ENCODE measurements at places on chromosomes 6 and 20.

DNA sequence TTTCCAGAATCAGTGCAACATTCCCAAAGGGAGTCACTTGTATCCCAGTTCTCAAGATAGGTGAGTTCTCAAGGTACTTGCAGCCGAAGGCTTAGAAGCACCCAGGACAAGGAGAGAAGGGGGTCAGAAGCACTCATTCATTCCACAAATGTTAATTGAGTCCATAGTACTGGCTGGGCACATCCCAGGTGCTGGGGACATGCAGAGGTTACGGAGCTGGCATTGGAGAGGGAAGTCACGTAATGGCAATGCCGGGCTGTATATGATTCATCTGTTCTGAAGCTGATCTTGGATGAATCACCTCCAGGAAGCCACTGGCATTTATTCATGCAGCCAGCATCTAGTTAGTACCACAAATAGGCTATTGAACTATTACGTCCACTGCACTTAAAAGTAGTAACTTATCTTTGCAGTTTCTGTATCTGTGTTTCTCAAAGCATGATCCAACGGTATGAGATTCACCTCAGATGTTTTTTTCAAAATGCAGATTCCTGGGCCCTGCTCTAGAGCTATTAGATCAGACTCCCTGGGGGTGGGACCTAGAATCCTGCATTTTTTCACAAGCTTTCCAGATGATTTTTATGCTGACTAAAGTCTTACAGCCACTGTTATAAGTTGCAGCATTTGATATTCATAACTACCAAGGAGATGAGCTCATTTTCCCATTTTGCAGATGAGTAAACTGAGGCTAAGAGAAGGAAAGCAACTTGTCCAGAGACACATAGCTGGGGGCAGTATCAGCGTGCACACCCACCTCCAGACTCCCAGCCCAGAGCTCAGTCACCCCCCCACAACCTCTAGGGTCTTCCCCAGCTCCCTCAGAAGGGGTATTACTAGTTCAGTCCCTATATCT lies 44.1 kb upstream of the ID1 start:
- peak; percentile 57 for DNase-seq

- DNase-seq: no peak
Observed at GRCh38 chr6:11043961-11044711, at the start of gene ELOVL2. Gene ELOVL2 (minus strand): TSS chr6:11044305. CDS start chr6:11044230, 75 bp downstream.

DNA sequence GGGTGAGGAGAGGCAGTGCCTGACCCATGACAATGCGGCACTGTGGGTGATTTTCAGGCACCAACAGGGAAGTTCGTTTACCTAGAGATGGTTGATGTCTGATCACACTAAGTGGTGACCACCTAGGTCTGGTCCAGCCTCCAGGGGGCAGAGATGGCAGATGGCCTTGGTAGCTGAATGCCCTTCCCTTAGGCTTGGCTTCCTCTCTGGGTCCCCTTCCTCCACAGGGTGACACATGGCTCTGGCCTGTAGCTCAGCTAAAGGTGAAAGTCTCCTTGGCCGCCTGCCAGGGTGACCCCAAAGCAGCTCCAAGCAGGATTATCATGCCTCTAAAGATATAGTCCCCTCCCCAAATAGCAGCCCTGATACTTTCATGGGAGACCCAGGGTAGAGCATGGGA lies 6.4 kb downstream of the GDAP1L1 start:
- DNase-seq: no peak

GRCh38 chr20:57458400-57459160 lies 66.4 kb downstream of the CTCFL start:
- DNase-seq: peak; percentile 39

GRCh38 chr6:30990422-30991086 lies 7.0 kb downstream of the MUC21 start:
- DNase-seq: no peak

GRCh38 chr20:3681931-3682781 lies at the start of gene ADAM33:
Gene ADAM33 (minus strand): TSS chr20:3682010. CDS start chr20:3682004, 6 bp downstream.
- DNase-seq: no peak

- DNase-seq: no peak
Observed at GRCh38 chr6:4575714-4576113, 200.5 kb upstream of the CDYL start.

DNA sequence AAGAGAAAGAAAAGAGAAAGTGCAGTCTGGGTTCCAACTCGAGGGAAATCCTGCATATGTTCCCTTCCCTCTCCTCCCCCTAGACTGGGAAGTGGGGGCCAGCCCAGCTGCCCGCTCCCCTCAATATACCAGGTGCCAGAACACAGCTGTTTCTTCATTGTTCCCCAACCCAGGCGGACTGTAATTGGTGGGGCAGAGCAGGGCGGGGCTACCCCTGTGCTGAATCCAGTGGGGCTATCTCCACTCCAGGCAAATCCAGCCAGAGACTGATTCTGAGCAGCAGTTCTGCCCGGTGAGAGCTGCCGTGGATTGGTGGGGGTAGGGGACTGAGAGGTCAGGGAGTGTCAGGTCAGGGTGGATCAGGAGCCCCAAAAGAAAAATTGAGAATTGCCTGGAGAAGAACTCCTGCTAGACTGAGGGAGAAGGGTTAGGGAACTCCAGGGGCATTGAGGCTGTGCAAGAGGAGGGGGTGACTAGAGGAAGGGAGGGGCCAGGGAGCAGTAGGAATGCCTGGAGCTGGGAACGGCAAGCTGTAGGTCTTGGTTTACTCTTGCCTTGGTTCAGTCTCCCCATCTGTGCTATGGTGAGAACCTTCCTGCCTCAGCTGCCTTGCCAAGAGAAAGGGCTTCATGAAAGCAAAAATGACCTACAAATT lies at the start of gene MYMX:
Gene MYMX, plus strand, starts transcription at position 250 of the 655 bp plus-strand sequence. CDS start 546 bp downstream, outside the sequence.
- no peak for DNase-seq

DNA sequence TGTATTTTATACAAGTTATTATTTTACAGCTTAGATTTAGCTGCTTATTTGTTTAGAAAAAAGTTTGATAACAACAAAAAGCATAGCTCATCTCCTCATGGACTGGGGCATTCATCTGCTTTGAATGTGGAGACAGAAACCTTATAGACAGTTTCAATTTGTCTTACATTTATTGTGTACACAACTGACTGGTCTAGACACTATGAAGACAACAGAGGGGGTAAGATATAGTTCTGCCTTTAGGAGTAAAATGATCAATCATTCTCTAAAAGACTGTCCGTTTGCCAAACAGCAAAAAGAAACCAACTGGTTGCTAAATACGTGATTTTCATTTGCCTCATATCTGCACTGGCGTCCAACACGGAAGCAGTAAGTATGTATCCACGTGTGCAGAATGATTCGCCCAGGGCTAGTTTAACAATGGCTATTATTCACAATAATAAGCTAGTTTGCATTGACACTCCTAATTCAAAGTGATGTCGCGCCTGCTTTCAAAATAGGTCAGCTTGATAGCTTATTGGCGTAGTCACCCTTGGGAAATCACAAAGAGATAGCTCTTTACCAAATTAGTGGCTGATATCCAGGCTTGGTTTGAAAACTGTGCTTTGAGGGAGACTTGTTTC lies 153.6 kb downstream of the BMP2 start:
- DNase-seq: no peak

- no peak for DNase-seq
Observed at GRCh38 chr6:21999012-21999528, 297.8 kb downstream of the PRL start.

GRCh38 chr6:24524805-24525204 lies 30.0 kb downstream of the ALDH5A1 start:
- peak; percentile 18 for DNase-seq

- DNase-seq: no peak
Observed at GRCh38 chr6:138222901-138223546, 4.7 kb upstream of the PBOV1 start.

- DNase-seq: no peak
Observed at GRCh38 chr6:41371992-41372831, 36.8 kb downstream of the NCR2 start.

DNA sequence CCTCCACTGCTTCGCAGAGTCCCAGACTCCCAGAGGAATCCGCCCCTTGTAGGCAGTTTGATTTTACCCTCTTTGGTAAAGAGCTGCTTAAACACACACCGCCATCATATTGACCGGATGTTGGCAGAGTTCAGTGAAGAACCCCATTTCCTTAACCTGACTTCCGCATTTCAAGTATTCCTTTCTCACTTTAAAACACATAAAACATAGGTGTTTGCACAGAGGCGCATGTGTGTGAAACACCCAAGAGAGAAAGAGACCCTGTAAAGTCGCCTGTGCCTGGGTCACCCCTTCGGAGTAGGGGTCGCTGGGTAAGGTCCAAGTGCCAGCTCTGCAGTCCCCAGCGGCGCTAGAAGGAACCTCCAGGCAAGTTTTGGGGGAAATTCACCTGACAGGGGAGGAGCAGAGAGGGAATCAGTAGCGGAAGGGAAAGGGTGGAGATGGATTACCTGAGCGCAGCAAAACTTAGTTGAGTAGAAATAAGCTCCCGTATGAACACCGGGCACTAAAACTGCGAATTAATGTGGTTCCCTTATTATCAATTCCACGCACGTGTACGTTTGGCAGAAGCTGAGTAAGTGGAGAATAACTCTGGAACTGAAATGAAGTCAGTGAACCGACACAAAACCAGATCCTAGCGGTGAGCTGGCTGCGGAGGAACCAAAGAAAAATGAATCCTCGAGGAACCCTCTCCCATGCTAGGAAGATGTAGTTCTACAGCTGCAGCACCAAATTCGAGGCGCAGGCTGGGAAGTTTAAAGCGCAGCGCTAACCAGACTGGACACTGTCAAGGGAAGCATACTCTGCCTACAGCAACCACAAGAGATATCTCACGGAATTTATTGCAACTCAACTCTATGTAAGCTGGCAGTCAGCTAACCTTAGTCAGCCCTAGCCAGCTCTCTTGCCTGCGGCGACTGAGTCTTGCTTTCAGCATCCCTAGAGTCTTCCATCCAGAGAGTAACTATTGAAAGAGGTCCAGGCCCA lies 3.5 kb upstream of the HTR1B start:
- no peak for DNase-seq

DNA sequence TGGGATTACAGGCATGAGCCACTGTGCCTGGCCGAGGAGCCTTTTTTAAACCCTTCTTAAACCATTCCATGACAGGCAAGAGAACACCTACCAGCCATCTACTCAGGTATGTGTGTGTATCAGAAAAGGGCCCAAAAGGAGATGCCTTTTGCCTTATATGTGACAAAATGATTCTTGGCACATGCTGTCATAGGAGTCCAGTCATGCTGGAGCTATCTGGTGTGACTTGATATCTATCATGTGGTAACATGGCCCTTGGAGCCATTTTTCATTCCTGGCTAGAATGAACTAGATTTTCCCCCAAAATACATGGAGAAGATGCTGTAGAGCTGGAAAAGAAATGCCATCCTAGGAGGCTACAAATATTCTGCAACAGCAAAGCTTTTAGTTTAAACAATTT lies 129.1 kb downstream of the DST start:
- no peak for DNase-seq

- DNase-seq: no peak
Observed at GRCh38 chr6:112990971-112991370, 643.8 kb downstream of the RFPL4B start.

DNA sequence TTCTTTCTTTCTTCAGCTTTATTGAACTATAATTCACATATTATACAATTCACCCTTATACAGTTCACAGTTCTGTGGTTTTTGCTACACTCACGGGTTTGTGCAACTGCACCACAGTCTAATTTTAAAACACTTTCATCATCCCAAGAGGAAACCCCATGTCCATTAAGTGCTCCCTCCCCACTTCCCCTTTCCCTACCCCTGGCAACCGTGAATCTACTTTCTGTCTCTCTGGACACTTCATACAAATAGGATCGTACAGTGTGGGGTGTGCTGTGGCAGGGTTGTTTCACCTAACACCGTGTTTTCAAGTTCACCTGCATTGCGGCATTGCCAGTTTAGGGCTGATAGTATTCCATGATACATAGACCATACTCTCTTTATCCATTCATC lies 118.8 kb downstream of the PHACTR3 start:
- peak; percentile 90 for DNase-seq

GRCh38 chr6:116764961-116765841 lies at the start of gene FAM162B:
Gene FAM162B (minus strand): TSS chr6:116765719. CDS start chr6:116765576, 143 bp downstream.
- DNase-seq: no peak

- DNase-seq: peak; percentile 29
Observed at GRCh38 chr6:7732228-7732627, 6.3 kb downstream of the BMP6 start.

DNA sequence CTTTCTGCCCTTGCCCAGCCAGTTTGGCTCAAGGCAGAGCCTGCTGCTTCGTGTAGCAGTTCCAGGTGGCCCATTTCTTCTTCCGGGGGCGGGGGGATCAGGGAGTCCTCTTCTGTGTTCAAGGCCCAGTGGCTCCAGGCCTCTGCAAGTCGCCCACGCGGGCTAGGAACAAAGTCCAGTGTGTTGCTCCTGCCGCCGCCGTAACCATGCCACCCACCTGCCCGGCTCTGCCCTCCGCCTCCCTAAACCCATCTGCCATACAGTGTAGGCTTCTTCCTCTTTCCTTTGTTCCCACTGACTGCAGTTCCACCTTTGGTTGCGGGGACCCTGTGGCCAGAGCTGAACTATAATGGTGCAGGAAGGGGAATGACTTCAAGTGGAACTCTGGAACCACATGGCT lies 43.9 kb upstream of the SRF start:
- no peak for DNase-seq

DNA sequence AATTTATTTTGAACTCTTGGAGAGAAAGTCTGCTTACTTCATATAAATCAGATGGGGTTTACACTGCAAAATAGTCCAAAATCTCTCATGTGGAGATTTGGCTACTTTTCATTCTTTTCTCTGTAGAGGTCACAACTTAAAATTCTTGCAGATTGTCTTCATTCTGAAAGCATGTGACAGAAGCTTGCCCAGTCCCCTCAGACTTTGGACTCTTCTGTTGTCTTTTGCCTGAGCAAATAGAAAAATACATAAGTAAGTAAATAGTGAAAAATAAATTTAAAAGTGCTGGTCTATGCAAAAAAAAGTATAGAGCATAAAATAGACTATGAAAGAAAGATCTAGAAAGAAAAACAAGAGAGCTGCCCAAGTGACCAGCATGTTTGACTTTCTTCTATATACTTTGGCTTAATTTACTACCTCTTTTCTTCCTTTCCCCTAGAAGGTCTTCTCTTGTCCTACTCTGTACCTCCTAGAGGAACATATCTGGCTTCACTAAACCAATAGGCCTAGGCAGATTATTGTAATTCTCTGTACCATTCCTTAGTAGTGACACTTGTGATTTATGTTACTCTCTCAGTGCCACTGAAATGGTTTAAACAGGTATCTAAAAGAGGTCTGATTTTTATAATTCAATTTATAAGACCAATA lies 260.9 kb downstream of the TENT5A start:
- DNase-seq: no peak

GRCh38 chr6:52555518-52556233 lies 21.2 kb downstream of the TRAM2 start:
- no peak for DNase-seq

DNA sequence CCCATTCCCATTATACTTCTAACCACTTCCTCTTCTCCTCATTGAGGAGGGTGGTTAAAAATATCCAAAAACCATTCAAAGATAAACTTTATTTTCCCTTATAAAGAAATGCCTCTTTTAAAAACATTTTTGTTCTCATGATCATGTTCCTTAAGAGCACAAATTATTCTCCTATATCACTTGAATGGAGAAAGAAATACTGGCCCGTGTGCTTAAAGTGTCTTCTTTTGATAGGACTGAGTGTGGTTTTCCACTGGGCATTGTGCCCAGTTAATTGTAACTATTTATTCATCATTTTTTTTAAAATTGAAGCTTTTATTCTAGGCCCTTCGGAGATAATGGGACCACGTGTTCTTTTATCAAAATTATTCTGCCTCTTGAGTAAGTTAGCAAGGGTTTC lies 871.5 kb downstream of the QKI start:
- no peak for DNase-seq

GRCh38 chr6:32953775-32954174 lies 878 bp upstream of the HLA-DMA start:
- DNase-seq: no peak

GRCh38 chr20:48210111-48211027 lies 425.1 kb upstream of the SULF2 start:
- DNase-seq: no peak
